ENCODE measurements at places on chromosomes 1 and 21. TPM values are rescaled to one million over a fixed set of nuclear protein-coding genes. Genes with fewer than 3 reads are reported as not detected.

GRCh38 chr1:29690156-29690555 is 453.8 kb downstream of the PTPRU start:
- no peaks in the 10 kb centered on the region for H3K4me1 ChIP-seq
- no peak overlapping the region for H3K27ac ChIP-seq
- DNase-seq = peak; percentile 9
- H3K36me3 ChIP-seq = no peaks in the 10 kb centered on the region
- H3K27me3 ChIP-seq = no peaks in the 10 kb centered on the region

DNA sequence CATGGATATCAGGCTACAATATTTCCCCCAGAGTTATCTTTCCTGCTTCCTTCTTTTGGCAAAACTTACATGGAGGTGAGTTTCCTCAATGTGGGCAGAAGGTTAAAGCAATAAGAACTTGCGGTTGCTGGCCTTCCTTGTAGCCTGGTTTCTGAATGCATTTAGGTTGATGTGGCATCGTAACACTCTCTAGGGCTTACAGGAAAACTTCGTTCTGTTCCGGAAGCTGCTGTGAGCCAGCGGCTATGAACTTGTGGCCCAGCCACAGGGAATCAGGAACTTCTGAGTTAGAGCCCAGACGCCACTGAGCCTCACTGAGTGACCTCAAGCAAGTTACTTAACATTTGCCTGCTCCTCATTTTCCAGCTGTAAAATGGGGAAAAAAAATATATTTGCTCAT is 623.4 kb upstream of the ADAMTS5 start:
- no peaks in the 10 kb centered on the region for H3K4me1 ChIP-seq
- H3K36me3 ChIP-seq = no peaks in the 10 kb centered on the region
- H3K4me3 ChIP-seq = no peak overlapping the region

ITGB2 gene
- total RNA-seq = 9.3 TPM

GRCh38 chr1:150006881-150007421 is 3.6 kb downstream of the OTUD7B start:
- peaks cover 15% of the 10 kb centered on the region for H3K4me1 ChIP-seq
- no peaks in the 10 kb centered on the region for H3K27me3 ChIP-seq
- no peak overlapping the region for H3K4me3 ChIP-seq
- no peak for DNase-seq

PLPP3 gene
- total RNA-seq = 43.7 TPM

GUCA2B gene
- 117 TPM for total RNA-seq

DNA sequence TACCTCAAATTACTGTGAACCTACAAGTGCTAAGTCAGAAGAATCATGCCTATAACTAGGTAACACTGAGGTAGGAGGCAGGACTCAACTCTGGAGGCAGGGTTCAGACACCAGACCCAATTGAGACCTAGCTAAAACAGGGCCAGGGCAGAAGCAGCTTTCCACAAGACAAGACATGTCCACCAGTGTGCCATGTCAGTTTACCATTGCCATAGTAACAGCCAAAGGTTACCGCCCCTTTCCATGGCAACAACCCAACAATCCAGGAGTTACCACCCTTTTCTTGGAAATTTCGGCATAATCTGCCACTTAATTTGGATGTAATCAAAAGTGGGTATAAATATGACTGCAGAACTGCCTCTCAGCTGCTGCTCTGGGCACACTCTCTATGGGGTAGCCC is 432.3 kb downstream of the DPYD start:
- H3K4me1 ChIP-seq = no peaks in the 10 kb centered on the region
- no peak for DNase-seq
- no peak overlapping the region for H3K27ac ChIP-seq

- peaks cover 30% of the 10 kb centered on the region for H3K36me3 ChIP-seq
- no peak overlapping the region for H3K27ac ChIP-seq
- H3K4me3 ChIP-seq = no peak overlapping the region
- no peak for DNase-seq
- no peaks in the 10 kb centered on the region for H3K27me3 ChIP-seq
- H3K4me1 ChIP-seq = no peaks in the 10 kb centered on the region
Observed at GRCh38 chr1:246595146-246595545, 28.9 kb downstream of the CNST start.

GRCh38 chr1:162010175-162010506 is 13.5 kb downstream of the OLFML2B start:
- DNase-seq = no peak
- H3K4me3 ChIP-seq = no peak overlapping the region
- H3K27ac ChIP-seq = no peak overlapping the region
- no peaks in the 10 kb centered on the region for H3K36me3 ChIP-seq
- no peaks in the 10 kb centered on the region for H3K4me1 ChIP-seq
- H3K27me3 ChIP-seq = no peaks in the 10 kb centered on the region

NPHS2 gene
- total RNA-seq = not detected

TFF2 gene
- total RNA-seq = not detected

- H3K4me1 ChIP-seq = no peaks in the 10 kb centered on the region
- no peaks in the 10 kb centered on the region for H3K36me3 ChIP-seq
- DNase-seq = peak; percentile 34
- no peak overlapping the region for H3K4me3 ChIP-seq
- no peaks in the 10 kb centered on the region for H3K27me3 ChIP-seq
- no peak overlapping the region for H3K27ac ChIP-seq
Observed at GRCh38 chr21:46213620-46214286, 14.8 kb downstream of the LSS start.

DNA sequence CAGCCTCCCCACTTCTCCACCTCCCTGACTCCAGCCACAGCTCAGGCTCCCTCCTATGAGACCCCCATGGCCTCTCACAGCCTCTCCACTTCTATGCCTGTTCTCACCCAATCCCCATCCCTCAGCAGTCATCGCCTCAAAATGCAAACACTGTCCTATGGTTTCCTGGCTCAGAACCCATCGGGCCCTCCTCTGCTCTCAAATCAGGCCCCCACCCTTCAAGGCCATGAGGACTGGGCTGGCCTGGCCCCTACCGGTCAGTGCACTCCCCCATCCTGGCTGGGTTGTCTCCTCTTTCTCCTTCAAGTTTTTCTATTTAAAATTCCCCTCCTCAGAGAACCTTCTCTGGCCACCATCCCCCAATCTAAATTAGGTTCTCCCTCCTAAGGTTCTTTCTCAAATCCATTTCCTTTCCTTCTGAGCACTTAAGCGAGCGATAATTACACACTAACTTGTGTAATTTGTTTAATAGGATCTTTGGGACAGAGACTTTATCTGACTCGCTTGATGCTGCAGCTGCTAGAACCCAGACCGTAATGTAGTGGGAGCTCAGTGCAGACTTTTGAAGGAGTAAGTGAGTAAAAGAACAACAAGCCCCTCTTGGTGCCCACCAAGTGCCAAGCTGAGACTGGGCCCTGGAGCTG is 347.2 kb downstream of the MATN1 start:
- H3K27ac ChIP-seq = no peak overlapping the region
- H3K36me3 ChIP-seq = no peaks in the 10 kb centered on the region
- peak; percentile 19 for DNase-seq
- no peaks in the 10 kb centered on the region for H3K4me1 ChIP-seq

CD34 gene
- total RNA-seq = 20.6 TPM

- H3K27me3 ChIP-seq = no peaks in the 10 kb centered on the region
- H3K4me1 ChIP-seq = peaks cover 11% of the 10 kb centered on the region
Observed at GRCh38 chr1:32361674-32362473, 411 bp downstream of the FAM229A start.

DNA sequence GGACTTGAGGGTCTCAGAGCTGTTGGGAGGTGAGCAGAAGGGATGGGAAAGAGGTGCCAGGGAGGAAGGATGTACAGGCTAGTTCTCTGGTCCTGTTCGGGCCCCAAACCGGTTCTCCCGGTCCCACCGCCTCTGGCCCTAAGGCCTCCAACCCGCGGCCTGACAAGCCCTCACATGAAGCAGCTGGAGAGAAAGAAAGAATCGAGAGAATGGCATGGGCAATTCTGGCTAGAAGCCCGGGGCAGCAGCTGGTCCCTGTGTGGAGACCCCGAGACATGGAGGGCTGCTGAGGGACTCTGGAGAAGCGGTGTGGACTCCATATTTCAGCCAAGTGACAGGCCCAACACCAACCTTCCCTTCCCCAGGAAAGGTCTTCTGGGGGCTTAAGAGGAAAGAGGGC is 730 bp downstream of the CDC42SE1 start:
- H3K4me3 ChIP-seq = peak overlapping the region; percentile 88
- no peaks in the 10 kb centered on the region for H3K27me3 ChIP-seq
- peaks cover 26% of the 10 kb centered on the region for H3K4me1 ChIP-seq
- H3K27ac ChIP-seq = peak overlapping the region; percentile 95
- no peak for DNase-seq
- peaks cover 22% of the 10 kb centered on the region for H3K36me3 ChIP-seq

LRIF1 gene
- total RNA-seq = 7.6 TPM

DNA sequence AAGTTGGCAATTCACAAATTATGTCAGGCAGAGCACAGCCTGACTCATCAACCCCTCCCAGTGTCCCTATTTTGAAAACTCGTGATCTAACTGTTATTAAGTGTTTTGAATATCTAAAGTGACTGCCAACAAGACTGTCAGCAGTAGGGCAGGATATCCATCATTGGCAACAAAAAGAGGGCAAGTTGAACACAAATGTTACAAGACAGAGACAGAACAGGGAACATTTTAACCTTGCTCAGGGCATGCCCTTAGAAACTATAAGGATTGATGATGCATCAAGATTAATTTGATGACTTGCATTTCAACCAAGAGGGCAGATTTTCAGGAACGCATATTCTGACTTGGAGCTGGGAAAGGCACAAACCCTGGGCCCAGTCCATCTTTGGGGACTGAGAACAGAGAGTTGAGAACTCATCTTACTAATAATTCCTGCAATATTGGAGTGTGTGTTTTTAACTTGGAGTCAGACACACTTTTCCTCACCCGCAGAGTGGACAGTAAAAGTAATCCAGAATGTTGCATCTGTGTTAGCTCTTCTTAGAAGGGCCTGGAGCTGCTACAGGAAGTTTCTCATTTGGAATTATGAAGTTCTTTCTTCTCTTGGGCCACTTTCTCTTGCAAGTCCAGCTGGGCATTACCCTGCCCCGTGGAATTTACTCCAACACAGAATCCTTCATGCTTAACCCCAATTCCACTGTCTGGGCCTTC is 317.2 kb downstream of the LTN1 start:
- H3K4me1 ChIP-seq = no peaks in the 10 kb centered on the region
- no peak overlapping the region for H3K27ac ChIP-seq
- H3K36me3 ChIP-seq = no peaks in the 10 kb centered on the region
- no peak for DNase-seq
- H3K4me3 ChIP-seq = no peak overlapping the region

All from Peyer's patch (tissue), 4 donors.